ENCODE measurements at places on chromosomes 1 and 21.
A peak's percentile ranks its signal among the peaks of the same experiment; 100 is the strongest.

- no peak for DNase-seq
Observed at GRCh38 chr1:207470927-207471326, 16.8 kb downstream of the CR2 start.

- no peak for DNase-seq
Observed at GRCh38 chr1:213376862-213377372, 325.9 kb downstream of the RPS6KC1 start.

GRCh38 chr1:8302081-8302956 is 15.6 kb upstream of the SLC45A1 start:
- DNase-seq: no peak

DNA sequence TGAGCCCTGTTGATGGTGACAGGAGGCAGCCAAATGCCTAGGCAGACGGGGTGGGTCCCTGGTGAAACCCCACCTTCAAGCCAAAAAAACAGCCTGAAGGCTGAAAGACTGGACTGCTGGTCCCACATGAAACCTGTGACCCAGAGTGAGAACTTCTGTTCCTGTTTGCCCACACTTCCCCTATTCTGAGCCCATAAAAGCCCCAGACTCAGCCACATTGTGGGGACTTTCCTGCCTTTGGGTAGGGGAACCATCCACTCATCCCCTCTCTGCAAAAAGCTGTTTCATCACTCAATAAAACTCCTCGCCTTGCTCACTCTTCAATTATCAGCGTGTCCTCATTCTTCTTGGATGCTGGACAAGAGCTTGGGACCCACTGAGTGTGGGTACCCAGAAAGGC is 25.2 kb downstream of the HTR6 start:
- no peak for DNase-seq

DNA sequence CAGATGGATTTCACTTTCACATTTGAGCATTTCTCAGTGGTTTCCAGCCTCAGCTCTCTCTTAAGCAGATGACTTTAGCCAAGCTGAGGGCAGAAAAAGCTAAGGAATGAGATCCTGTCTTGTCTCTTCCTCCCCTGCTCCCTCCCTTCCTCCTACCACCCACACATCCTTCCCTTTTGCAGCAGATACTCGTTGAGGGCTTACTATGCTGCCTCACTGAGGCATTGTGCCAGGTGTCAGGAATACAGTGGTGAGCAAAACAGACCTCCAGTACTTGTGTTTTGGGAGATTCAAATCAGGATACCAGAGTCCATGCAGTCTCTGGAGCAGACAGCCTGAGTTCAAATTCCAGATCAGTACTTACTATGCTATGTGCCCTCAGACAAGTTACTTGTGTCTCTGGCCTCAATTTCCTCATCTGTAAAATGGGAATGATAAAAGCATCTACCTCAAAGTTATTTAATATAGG is 43.2 kb downstream of the KIF26B start:
- no peak for DNase-seq

GRCh38 chr1:116666187-116667077 is 1.1 kb downstream of the IGSF3 start:
- no peak for DNase-seq

- no peak for DNase-seq
Observed at GRCh38 chr1:169217636-169218035, 111.1 kb downstream of the ATP1B1 start.

GRCh38 chr21:30194701-30195299 is 21.1 kb downstream of the CLDN8 start:
- DNase-seq: peak; percentile 33

GRCh38 chr1:157566484-157567300 is 14.4 kb upstream of the FCRL5 start:
- no peak for DNase-seq

GRCh38 chr1:202807451-202807925 is 733 bp downstream of the KDM5B start:
- DNase-seq: peak; percentile 53

GRCh38 chr1:156113282-156113950 is 1.1 kb upstream of the LMNA start:
- DNase-seq: no peak

DNA sequence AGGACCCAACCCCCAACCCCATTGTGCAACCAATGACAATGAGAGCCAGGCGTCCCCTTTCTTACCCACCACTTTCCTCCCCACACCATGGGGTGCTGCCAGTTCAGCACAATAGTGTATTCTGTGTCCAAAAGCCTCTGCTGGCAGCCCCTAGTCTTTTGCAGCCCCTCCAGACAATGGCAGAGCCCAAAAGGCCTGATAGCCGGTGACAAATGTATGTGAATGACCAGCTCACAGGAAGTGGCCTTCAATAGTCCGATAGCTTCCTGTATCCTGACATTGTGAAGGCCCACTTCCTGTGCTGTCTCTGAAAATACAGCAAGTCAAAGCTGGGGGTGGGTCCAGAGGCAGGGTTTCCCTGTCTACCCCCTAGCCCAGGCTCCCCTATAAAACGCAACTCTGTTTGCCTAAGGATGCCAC is 16.6 kb downstream of the SMIM12 start:
- no peak for DNase-seq

GRCh38 chr1:101235696-101236515 is 913 bp upstream of the S1PR1 start:
- peak; percentile 46 for DNase-seq

GRCh38 chr1:179929955-179930798 is 24.4 kb upstream of the CEP350 start:
- DNase-seq: no peak

DNA sequence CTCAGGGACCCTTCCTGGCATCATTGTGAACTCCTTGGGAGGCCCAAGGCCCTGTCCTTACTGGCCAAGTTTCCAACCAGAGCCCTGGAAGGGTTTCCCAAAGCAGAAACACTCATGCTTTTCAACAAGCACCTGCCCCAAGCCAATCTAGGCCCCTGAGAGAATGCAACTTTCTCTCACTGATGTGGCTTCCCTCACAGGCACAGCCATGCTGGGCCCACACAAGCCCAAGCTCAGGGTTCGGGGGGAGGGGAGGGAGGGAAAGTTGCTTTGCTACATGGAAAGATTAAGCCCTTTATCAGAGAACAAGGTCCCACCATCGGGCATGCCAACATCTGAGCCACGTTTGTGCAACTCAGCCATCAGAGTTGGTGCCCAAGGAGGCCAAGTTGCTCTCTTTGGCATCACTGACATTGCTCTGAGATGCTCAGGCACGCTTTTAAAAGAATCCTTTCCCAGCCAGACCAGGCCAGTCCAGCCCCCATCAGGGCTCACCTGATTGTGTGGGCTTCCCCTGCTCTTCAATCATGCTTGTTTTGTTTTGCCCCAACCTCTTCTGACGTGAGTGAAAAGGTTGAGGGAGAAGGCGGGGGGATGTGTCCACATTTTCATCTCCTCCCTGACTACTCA is 43.5 kb downstream of the RIMS3 start:
- no peak for DNase-seq

DNA sequence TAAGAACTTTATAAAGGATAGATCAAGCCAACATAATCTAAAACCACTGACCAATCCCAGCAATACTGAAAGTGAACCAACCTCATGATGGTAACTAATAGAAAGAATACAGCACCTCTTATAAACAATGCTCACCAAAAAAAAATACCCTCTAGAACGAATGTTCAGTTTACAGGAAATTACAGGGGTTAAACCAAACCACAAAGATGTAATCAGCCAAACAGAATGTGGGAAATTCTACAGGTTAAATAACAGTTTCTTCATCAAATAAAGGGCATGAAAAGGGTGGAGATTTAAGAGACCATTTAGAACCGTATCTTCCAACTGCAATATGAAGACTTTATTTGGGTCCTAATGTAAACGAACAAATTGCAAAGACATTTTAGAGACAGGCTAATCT is 30.4 kb downstream of the ARID4B start:
- DNase-seq: no peak

- no peak for DNase-seq
Observed at GRCh38 chr1:6342056-6342455, 51.5 kb downstream of the ACOT7 start.

GRCh38 chr1:96116731-96117130 is 604.9 kb upstream of the PTBP2 start:
- no peak for DNase-seq

GRCh38 chr21:14483296-14483695 is 62.8 kb downstream of the SAMSN1 start:
- no peak for DNase-seq

- DNase-seq: no peak
Observed at GRCh38 chr1:91440847-91441246, 36.2 kb upstream of the HFM1 start.

- no peak for DNase-seq
Observed at GRCh38 chr21:25759573-25759972, 24.8 kb downstream of the GABPA start.

GRCh38 chr1:118999348-119000071 is 11.4 kb upstream of the TBX15 start:
- no peak for DNase-seq

DNA sequence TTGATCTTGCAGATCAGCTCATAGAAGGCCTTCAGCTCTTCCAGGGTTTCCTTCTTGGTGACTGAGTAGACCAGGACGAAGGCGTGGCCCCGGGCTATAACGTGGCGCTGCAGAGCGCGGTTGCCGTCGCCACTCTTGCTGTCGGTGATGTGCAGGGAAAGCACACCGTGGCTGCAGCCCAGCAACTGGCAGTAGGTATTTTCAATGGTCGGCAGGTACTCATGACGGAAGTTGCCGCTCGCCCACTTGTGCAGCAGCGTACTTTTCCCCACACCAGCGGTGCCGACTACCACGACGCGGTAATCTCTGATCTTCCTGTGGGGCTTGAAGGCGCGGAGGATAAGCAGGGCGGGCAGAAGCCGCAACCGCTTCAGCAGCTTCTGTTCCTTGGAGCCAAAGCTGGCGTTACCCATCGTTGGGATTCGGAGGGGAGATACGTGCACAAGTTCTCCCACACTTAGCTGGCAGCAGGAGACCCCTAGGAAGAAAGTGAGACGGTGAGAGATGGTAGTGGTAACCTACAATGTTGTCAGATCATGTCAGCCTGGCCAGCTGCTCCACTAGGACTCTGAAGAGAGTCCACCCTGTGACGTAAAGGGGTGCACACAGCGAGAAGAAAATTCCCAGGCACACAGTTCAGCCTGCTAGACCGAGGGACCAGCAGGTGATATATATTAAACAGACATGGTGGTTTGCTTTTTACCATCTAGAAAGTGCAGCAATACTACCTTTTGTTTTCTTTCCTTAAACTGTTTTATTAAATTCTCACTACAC is 3.4 kb downstream of the DIRAS3 start:
- no peak for DNase-seq

GRCh38 chr1:9539829-9540550 is 725 bp downstream of the SLC25A33 start:
- peak; percentile 75 for DNase-seq

DNA sequence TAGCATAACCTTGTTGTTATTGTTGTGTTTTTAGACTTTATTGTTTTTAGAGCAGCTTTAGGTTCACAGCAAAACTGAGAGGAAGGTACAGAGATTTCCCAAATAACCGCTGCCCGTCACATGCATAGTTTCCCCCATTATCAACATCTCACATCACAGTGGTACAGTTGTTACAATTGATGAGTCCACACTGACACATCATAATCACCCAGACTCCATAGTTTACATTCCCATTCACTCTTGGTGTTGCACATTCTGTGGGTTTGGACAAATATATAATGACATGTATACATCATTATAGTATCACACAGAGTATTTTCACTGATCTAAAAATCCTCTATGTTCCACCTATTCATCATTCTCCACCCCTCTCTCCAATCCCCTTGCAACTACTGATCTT is 25.9 kb upstream of the TOR3A start:
- no peak for DNase-seq
